SJSA1 (cell line): ENCODE measurements at places on chromosomes 13 and 19. TPM values are rescaled to one million over a fixed set of nuclear protein-coding genes. Genes with fewer than 3 reads are reported as not detected.
A peak's percentile ranks its signal among the peaks of the same experiment; 100 is the strongest.

DNA sequence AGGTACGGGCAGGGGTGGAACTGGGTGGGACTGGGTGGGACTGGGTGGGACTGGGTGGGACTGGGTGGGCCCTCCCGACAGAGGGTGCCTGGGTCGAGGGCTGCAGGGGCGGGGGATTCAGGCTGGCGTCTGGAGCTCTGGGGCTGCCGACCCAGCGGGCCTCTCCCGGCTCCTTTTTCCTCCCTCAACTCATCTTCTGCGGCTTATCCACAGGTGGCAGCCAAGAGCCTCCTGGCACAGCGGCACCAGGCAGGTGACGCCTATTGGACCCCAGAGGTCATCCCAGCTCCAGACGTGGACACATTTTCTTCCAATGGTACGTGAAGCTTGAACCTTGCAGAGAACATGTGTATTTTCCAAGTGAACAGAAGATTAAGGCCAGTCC is 533 bp downstream of the ZNF544 start:
- no peaks in the 10 kb centered on the region for H3K27me3 ChIP-seq
- H3K27ac ChIP-seq, result no peak overlapping the region; the same call in 1 of the 2 replicates
- H3K36me3 ChIP-seq, result peaks cover 52% of the 10 kb centered on the region
- DNase-seq, result no peak
- H3K4me1 ChIP-seq, result peaks cover 19% of the 10 kb centered on the region
- peak overlapping the region; percentile 62 for H3K4me3 ChIP-seq

DNA sequence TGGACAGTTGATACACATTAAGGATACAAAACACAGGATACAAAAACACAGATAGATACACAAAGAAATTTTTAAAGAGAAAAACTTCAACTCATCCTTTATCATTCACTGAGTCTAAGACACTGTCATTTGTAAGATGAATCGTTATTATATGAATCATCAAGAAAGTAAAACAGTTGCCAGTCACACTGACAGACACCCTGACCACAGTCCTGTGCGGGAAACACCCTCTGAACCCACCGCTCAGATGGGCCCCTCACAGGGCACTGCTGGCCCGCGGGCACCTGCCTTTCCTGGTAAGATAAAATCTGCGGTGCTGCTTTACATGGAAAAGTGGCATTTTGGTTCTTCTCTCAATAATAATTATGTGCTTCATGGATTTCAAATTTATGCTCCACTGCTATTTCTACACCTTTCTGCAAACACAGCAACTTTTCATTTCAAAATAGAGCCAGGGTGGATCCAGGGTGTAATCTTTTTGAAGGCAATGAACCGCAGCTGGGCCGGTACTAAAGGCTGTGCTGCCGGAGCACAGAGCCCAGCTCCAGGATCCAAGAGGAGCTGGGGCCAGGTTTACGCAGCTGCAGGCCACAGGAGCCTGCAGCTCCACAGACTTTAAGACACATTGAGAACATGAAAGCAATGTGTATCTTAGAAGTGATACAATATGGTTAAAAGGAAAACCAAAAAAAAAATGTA is 76.8 kb downstream of the TUBGCP3 start:
- H3K4me1 ChIP-seq, result no peaks in the 10 kb centered on the region
- no peak overlapping the region for H3K27ac ChIP-seq
- H3K36me3 ChIP-seq, result peaks cover 59% of the 10 kb centered on the region
- no peak for DNase-seq
- no peak overlapping the region for H3K4me3 ChIP-seq

DNA sequence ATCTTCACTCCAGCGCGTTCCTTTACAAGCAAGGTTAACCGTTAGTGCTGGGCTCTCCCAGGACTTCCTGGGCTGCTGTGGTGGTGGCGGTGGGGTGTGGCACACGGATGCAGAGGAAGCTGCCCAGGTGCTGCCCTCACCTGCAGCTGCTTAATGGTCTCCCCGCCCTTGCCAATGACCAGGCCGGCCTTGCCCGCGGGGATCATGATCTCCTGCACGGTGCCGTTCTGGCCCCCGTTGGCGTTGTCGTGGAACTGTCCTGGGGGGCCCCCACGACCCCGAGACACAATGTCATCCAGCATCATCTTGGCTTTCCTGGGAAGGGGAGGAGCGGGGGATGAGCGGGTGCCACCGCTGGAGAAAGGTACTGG is 6.1 kb downstream of the KHSRP start:
- H3K27ac ChIP-seq, result no peak overlapping the region
- no peak for DNase-seq
- H3K27me3 ChIP-seq, result no peaks in the 10 kb centered on the region
- peaks cover 94% of the 10 kb centered on the region for H3K36me3 ChIP-seq
- peaks cover 7% of the 10 kb centered on the region for H3K4me1 ChIP-seq

DNA sequence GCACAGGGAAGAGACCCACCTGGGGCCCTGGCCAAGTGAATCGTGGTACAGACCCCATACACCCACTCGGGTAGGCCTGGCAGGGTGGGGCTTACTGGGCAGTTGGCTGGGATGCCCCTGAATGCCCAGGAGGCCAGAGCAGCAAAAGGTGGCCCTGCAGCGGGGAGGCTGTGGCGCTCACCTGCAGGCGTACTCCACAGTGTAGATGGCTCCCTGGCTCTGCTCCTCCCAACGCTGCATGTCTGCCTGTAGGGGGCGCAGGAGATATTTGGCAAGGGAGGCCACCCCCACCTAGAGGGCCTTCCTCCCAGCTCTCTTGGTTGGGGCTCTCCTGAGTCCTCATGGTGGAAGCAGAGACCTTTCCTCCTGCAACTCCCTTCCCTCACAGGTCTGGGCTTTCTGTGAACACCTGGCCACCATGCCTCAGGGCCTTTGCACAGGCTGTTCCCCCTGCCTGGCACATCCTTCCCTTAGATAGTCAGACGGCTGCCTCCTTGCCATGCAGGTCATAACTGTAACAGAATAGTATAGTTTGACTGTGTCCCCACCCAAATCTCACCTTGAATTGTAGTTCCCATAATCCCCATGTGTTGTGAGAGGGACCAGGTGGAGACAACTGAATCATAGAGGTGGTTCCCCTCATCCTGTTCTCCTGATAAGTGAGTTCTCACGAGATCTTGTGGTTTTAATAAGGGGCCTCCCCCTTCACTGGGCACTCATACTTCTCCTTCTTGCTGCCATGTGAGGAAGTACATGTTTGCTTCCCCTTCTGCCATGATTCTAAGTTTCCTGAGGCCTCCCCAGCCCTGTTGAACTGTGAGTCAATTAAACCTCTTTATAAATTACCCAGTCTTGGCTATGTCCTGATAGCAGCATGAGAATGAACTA is 5.9 kb downstream of the BORCS8 start:
- DNase-seq, result peak; percentile 65
- no peak overlapping the region for H3K27ac ChIP-seq
- no peaks in the 10 kb centered on the region for H3K27me3 ChIP-seq
- H3K36me3 ChIP-seq, result peaks cover 49% of the 10 kb centered on the region

GRCh38 chr13:38872693-38873092 is 117.9 kb downstream of the STOML3 start:
- no peak overlapping the region for H3K4me3 ChIP-seq
- H3K36me3 ChIP-seq, result no peaks in the 10 kb centered on the region

DNA sequence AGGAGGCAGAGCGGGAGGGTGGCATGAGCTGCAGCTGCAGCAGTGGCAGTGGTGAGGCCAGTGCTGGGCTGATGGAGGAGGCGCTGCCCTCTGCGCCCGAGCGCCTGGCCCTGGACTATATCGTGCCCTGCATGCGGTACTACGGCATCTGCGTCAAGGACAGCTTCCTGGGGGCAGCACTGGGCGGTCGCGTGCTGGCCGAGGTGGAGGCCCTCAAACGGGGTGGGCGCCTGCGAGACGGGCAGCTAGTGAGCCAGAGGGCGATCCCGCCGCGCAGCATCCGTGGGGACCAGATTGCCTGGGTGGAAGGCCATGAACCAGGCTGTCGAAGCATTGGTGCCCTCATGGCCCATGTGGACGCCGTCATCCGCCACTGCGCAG is 2.0 kb downstream of the EGLN2 start:
- H3K36me3 ChIP-seq, result peaks cover 60% of the 10 kb centered on the region
- peaks cover 31% of the 10 kb centered on the region for H3K4me1 ChIP-seq
- no peaks in the 10 kb centered on the region for H3K27me3 ChIP-seq
- peak overlapping the region; percentile 85; the same call in 1 of the 2 replicates for H3K4me3 ChIP-seq

DNA sequence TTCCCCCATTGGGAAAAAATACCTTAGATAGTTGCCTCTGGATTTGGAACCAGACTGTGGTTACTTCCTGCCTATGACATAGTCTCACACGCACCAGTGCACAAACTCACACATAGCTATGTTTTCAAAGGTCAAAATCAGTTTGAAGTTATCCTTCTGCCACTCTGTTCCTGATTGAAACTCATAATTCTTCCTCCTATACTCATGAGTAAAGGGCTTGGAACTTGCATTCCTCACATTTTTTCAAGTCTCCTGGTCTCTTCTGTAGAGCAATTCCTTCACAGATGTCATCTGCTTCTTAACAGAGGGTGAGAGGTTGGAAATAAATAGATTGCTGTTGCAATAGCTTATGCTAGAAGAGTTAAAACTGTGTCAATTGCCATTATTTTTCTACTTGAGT is 18.6 kb upstream of the POSTN start:
- H3K36me3 ChIP-seq, result no peaks in the 10 kb centered on the region
- H3K27me3 ChIP-seq, result no peaks in the 10 kb centered on the region
- no peak overlapping the region for H3K4me3 ChIP-seq
- H3K4me1 ChIP-seq, result peaks cover 47% of the 10 kb centered on the region
- H3K27ac ChIP-seq, result peak overlapping the region; percentile 99

- H3K4me3 ChIP-seq, result no peak overlapping the region
- no peak for DNase-seq
- no peak overlapping the region for H3K27ac ChIP-seq
- no peaks in the 10 kb centered on the region for H3K4me1 ChIP-seq
Measured at GRCh38 chr13:33362986-33363727, 77.6 kb upstream of the STARD13 start.

DNA sequence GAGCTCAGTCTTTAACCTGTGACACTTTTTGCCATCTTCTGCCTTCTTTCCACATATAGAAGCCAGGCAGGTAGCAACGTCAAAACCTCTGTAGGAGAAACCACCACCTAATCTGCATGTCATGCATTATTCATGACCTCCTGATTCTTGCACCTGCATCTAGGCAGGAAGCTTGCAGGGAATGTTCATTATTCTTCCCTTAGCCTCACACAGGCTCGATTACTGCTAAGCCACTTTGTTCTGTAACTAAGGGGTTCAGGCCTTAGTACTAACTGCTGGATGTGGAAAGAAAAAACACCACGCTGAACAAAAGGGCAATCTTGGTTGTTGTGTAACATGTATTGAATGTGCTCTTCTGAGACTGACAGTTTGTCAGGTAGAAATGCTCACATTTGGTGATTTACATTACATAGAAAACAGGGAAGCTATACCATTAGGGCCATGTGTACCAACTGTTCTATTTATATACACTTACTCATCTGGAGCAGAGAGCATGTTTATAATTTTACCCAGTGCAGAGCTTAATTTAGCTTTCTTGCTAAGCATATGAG is 366.9 kb downstream of the KLF12 start:
- DNase-seq, result no peak
- no peaks in the 10 kb centered on the region for H3K4me1 ChIP-seq
- H3K36me3 ChIP-seq, result no peaks in the 10 kb centered on the region
- no peak overlapping the region for H3K4me3 ChIP-seq

GRCh38 chr19:46828484-46828883 is 22.2 kb downstream of the AP2S1 start:
- H3K4me1 ChIP-seq, result peaks cover 8% of the 10 kb centered on the region
- no peak overlapping the region for H3K27ac ChIP-seq
- no peaks in the 10 kb centered on the region for H3K36me3 ChIP-seq
- H3K4me3 ChIP-seq, result no peak overlapping the region
- DNase-seq, result no peak

GRCh38 chr13:97537110-97537509 is 103.1 kb downstream of the RAP2A start:
- no peaks in the 10 kb centered on the region for H3K36me3 ChIP-seq
- no peak overlapping the region for H3K27ac ChIP-seq
- no peaks in the 10 kb centered on the region for H3K27me3 ChIP-seq

The LRFN3 gene
- 3.8 and 5.7 TPM in 2 replicates for total RNA-seq

- peaks cover 38% of the 10 kb centered on the region for H3K36me3 ChIP-seq
- H3K27ac ChIP-seq, result no peak overlapping the region
- peak; percentile 67 for DNase-seq
Measured at GRCh38 chr19:3986260-3987041, 1.2 kb upstream of the EEF2 start.

- H3K36me3 ChIP-seq, result no peaks in the 10 kb centered on the region
- no peak overlapping the region for H3K27ac ChIP-seq
- DNase-seq, result no peak
- no peaks in the 10 kb centered on the region for H3K27me3 ChIP-seq
Measured at GRCh38 chr13:85230691-85231093, 568.5 kb downstream of the SLITRK6 start.

- H3K27me3 ChIP-seq, result no peaks in the 10 kb centered on the region
- DNase-seq, result no peak
- H3K4me1 ChIP-seq, result peaks cover 14% of the 10 kb centered on the region
- H3K27ac ChIP-seq, result no peak overlapping the region
Measured at GRCh38 chr13:45180713-45181601, 19.9 kb downstream of the KCTD4 start.
